CD4-positive, alpha-beta T cell treated with Interleukin-4 for 4 hours (primary cell): ENCODE measurements at places on chromosomes 13 and 19.

DNA sequence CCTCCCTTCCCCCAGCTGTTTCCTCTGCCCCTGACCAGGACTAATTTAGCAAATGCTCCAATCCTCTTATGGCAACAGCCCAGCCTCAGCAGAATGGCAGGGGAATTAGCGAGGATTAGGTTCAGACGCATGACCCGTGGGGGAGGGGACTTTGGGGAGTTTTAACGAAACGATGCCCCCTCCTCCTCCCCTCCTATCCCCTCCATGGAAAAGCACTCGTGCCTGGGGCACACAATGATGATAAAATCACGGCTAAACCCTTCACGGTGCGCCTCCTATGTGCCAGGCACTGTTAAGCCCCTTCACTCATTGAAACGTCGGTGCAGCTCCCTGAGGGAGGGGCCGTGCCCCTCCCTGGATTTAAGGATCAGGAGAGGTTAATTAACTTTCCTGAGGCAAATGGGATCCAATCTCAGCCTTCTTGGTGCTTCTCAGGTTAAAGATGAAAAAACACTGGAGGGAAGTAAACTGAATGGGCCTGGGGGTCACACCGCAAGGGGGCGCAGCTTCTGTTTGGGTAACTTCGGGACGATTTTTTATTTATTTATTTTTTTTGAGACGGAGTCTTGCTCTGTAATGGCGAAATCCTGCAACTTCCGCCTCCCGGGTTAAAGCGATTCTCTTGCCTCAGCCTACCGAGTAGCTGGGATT lies 10.1 kb upstream of the TPRX2 start:
- peak; percentile 2 for DNase-seq

DNA sequence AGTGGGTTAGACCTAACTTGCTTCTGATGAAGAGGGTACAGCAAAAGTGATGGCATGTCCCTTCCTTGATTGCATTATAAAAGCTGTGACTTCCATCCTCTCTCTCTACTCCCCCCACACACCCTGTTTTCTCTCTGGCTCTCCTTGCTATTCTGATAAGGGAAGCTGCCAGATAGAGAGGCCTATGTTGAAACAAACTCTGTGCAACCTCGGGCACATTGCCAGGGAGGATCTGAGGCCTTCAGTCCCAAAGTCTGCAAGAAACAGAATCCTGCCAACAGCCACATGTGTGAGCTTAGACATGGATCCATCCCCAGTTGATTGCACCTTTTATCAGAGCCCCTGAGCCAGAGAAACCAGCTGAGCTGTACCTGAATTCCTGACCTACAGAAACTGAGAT lies 44.8 kb upstream of the ARGLU1 start:
- no peak for DNase-seq

DNA sequence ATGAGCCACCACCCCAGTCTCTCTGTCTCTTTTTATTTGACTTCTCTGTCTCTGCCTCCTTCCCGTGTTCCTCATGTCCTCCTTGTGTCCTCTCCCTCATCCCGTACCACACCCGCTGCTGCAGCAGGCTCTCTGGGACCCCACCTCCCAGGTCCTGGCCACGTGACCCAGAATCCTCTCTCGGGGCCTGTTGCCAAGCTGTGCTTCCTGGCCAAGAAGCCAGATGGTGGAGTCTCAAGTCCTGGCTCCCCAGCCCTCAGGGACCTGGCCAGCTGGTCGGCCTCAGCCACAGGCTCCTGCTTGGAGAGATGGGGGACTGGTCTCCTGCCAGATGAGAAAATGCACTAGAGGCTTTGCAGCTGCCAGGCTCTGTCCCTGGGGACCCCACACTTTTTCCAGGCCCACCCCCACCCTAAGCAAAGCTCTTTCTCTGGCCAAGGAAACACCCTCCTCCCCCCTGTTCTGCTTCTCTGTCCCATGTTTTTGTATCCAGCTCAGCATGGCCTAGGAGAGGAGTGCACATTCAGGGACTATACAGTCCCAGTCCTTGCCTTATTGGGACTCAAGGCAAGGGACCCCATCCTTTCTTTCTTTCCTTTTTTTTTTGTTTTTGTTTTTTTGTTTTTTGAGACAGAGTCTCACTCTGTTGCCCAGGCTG lies 34.3 kb upstream of the SHKBP1 start:
- DNase-seq, result no peak

GRCh38 chr19:3024509-3024869 lies 4.6 kb downstream of the TLE2 start:
- no peak for DNase-seq

DNA sequence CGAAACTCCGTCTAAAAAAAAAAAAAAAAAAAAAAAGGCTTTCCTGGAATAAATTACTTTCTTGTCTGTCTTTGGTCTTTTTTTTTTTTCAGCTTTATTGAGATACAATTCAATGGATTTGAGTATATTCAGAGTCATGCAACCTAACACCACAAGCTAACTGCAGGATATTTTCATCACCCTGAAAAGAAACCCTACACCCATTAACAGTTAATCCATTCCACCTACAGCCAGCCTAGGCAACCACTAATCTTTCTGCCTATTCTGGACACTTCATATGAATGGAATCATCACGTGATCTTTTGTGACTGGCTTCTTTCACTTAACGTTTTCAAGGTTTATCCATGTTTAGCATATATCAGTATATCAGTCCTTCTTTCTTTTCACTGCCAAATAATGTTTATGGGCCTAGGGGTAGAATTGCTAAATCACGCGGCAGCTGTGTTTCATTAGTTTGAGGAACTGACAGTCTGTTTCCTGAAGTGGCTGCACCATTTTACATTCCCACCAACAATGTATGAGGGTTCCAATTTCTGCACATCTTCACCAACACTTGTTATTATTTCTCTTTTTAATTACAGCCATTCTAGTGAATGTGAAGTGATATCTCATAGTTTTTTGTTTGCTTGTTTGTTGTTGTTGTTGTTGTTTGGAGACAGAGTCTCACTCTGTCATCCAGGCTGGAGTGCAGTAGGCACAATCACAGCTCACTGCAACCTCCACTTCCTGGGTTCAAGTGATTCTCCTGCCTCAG lies 19.9 kb downstream of the LRFN3 start:
- DNase-seq, result no peak

DNA sequence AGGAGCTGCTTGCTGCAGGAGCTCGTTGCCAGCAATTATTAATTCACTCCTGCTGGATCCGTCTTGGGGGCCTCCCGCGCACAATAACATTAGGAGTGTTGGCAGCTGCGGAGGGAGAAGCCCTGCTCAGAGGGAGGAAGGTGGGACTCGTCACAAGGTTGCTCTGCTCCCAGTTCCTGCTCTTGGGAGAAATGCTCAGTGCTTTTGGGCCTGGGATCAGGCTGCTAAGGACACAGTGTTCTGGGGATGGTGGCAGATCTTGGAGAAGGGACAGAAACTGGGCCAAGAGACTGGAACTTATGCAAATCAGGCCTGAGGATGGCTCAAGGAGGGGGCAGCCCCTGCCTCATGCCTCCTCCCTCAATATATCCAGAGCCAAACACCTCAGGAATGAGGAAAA lies 78.9 kb upstream of the OLFM4 start:
- no peak for DNase-seq

GRCh38 chr13:101127741-101128353 lies 288.5 kb downstream of the NALCN start:
- DNase-seq, result peak; percentile 44

- DNase-seq, result no peak
Measured at GRCh38 chr19:55443824-55444480, 852 bp upstream of the SHISA7 start.

DNA sequence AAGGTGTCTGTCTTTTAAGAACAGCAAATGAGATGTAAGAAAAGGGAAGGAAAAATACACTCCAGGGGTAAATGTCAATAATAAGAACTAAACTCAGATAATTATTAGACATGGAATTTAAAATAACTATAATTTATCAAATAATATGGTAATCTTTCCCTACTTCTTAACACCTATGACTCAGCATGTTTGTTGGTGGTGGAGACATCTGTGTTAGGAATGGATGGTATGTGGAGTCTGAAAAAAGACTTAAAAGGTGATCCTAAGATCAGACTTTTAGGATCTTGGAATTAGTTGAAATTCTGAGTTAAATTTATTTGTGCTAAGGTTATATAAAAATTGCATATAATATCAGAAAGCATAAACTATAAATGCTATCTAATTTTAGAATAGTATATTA lies 915.1 kb downstream of the SLITRK5 start:
- DNase-seq, result no peak

DNA sequence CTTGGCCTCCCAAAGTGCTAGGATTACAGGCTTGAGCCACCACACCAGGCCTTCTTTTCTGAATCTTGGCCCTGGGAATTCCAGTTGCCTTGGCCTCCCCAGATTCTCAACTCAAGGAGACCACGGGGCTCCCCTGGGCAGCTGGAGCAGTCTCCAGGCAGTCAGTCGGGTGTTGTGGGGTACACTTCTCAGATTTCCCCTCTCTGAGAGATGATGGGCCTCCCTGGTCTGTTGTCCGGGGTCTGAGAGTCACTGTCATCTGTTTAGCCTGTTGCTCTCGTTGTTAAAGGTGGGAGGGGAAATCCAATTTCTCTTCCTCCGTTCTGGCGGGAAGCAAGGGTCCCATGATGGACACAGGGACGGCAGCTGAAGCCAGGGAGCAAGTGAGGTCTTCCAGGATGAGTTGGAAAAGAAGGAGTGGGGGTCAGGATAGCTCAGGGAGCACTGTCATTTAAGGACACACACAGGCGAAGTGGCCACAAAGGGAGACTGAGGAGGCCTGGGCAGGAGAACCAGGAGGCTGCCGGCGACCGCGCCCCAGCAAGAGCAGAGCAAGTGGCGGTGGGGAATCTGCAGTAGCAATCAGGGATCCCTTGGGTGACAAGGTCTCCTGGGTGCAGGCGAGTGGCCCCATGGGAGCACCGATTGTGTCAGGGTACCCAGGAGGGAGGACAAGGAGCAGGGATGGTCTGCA lies 15.7 kb downstream of the WTIP start:
- DNase-seq, result no peak

DNA sequence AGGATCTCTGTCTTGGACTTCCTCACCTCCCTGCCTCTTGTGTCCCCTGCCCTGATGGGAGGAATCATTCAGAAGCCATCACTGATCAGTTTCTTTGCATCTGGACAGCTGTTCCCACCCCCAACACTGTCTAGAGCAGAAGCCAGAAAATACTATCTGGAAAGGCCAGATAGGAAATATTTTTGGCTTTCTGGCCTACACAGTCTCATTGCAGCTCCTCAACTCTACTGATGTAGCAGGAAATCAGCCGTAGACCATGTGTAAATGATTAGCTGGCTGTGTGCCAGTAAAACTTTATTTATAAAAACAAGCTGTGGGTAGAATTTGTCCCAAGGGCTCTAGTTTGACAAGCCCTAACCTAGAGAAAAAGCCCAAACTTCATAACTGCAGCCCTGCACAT lies 5.6 kb downstream of the SIGLEC7 start:
- DNase-seq, result no peak

DNA sequence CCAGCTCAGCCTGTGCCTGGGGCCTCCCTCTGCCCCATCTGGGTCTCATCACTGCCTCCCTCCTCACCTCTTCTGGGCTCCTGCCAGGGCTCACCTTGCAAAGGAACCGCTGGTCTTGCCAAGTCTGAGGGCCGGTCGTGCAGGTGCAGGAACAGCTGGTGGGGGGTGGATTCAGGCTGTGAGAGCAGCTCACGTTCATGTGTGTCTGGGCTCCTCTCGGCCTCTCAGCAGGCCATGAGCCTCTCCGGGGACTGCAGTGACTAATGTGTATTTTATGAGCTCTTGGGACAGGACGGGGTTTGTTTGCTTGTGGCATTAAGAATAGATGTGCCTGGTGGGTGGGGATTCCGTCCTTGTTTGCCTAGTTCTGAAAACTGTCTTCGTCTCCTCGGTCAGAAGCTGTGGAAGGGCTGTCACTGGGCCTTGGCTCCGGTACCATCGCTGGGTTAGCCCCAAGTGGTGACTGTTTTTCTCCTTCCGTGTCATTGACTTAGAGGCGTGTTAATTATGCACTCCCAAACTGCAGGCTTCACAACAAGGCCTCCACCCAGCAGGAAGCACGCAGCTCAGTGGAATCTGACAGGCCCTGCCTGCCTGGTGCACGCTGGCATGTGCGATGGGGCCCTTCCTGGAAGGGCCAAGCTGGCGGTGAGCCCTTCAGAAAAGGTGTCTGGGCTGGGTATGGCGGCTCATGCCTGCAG lies 77.6 kb downstream of the KDM4B start:
- DNase-seq, result no peak
